ENCODE measurements at places on chromosomes 1 and 21. TPM values are rescaled to one million over a fixed set of nuclear protein-coding genes. Genes with fewer than 3 reads are reported as not detected.

Gene ST6GALNAC5
- polyA plus RNA-seq = 9.2 TPM

Gene ARHGAP30
- 0.50 TPM for polyA plus RNA-seq

Gene RIIAD1
- polyA plus RNA-seq = not detected

Gene ADCY10
- 0.02 TPM for polyA plus RNA-seq

Gene PTCH2
- 0.77 TPM for polyA plus RNA-seq

DNA sequence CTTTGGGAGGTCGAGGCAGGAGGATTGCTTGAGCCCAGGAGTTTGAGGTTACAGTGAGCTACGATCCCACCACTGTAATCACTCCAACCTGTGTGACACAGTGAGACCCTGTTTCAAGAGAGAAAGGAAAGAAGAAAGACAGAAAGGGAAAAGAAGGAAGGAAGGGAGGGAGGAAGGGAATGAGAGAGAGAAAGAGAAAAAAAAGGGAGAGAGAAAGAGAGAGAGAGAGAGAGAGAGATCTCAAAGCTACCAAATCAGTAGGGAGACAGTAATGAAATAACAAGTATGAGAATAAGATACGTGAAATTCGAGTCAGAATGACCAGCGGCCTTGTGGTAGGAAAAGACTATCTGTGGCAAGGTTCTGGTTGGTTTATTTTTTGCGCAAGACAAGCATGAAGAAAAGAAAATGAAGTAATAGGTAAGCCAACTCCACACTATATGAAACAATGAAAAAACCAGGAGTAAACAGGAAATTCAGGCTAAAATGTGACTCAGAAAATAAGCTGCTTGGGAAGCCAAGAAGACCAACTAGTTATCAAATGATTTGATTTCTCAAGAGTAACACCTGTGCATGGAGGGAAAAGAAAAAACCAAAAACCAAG lies 8.9 kb downstream of the MTF1 start:
- H3K4me1 ChIP-seq = no peaks in the 10 kb centered on the region
- H3K27ac ChIP-seq = no peak overlapping the region
- no peak overlapping the region for H3K4me3 ChIP-seq
- peaks cover 3% of the 10 kb centered on the region for H3K36me3 ChIP-seq

DNA sequence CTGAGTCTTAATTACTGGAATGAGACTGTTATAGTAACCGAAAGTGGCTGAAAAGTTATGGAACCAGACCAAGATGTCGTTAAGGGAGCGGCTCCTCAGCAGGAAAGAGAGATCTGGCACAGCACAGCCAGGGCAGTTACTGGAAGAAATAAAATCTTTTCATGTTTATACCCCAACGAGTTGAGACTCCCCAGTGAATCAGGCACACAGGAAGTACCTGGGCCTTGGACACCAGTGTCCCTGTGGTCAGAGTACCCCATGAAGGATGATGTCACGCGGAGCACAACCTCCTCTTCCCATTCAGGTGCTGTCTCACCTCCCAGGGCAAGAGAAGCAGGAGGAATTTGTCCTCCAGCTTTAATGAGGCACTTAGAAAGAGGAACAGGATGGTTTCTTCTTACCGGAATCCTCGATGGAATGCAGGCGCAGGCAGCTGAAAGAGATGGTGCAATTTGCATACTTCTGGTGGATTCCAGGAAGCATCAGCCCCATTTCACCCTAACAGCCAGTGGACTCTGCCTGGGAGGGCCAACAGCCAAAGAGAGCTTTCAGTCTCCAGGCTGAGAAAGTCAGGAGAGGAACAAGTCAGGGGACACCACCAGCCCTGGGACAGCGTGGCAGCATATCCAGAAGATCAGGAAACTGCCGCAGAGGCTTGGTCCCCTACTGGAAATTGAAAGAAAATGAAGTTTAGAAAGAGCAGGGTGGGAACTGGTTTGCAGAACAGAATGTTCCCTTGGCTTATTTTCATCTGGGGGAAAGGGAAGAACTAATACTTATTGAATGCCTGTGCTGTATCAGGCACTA lies 35.9 kb upstream of the CTTNBP2NL start:
- H3K36me3 ChIP-seq = no peaks in the 10 kb centered on the region
- no peaks in the 10 kb centered on the region for H3K4me1 ChIP-seq
- DNase-seq = no peak
- no peak overlapping the region for H3K27ac ChIP-seq
- H3K27me3 ChIP-seq = no peaks in the 10 kb centered on the region

DNA sequence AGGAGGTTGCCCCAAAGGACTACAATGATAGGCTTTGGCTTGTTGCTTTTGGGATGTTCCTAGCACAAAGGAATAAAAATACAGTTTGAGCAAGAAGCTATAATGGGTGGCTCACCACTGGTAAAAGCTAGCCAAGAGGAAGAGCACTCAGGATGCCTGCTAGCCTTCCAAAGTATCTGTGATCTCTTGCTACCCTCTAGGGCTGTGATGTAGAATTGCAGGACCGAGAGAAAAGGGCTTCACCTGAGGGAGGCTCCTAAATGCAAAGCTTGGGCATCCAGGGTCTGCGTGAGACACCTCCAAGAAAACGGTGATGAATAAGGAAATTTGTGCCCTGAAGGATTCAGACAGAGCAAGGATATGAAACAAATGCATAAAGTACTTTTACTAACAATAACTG lies 17.7 kb downstream of the IVL start:
- H3K4me1 ChIP-seq = no peaks in the 10 kb centered on the region
- H3K27me3 ChIP-seq = no peaks in the 10 kb centered on the region
- no peak overlapping the region for H3K27ac ChIP-seq
- no peak overlapping the region for H3K4me3 ChIP-seq

- no peaks in the 10 kb centered on the region for H3K36me3 ChIP-seq
- no peak overlapping the region for H3K4me3 ChIP-seq
- peaks cover 60% of the 10 kb centered on the region for H3K27me3 ChIP-seq
- no peak overlapping the region for H3K27ac ChIP-seq
These were observed 4.0 kb downstream of the CDKN2C start for GRCh38 chr1:50973875-50974617.

GRCh38 chr1:207654320-207654719 lies 9.4 kb downstream of the CR1L start:
- H3K4me1 ChIP-seq = no peaks in the 10 kb centered on the region
- no peak overlapping the region for H3K27ac ChIP-seq
- H3K4me3 ChIP-seq = no peak overlapping the region
- H3K27me3 ChIP-seq = no peaks in the 10 kb centered on the region
- H3K36me3 ChIP-seq = no peaks in the 10 kb centered on the region

DNA sequence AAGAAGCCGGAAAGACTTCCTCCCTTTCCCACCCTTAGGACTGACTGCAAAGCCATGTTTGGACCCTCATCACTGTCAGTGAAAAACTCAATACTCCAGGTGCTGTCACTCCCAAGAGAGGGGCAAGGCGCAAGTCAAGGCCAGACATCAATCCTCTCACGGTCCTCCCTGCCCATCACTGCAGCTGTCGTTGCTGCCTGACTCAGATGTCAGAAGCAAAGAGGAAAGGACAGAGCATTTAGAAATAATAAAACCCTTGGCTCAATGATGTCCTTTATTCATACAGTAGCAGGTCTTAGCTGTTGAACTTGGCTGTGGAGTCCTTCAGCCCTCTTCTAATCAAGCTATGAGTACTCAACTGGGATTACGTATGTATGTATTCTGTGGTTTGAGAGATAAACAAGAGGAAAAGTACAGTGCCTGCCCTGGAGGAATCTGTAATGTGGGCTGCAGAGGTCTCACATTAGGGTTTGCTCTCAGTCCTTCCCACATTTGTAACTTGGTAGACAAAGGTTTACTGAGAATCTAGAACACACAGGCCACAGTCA lies 13.5 kb downstream of the SUSD4 start:
- H3K36me3 ChIP-seq = no peaks in the 10 kb centered on the region
- H3K4me1 ChIP-seq = no peaks in the 10 kb centered on the region
- H3K4me3 ChIP-seq = no peak overlapping the region
- H3K27me3 ChIP-seq = no peaks in the 10 kb centered on the region
- no peak for DNase-seq

DNA sequence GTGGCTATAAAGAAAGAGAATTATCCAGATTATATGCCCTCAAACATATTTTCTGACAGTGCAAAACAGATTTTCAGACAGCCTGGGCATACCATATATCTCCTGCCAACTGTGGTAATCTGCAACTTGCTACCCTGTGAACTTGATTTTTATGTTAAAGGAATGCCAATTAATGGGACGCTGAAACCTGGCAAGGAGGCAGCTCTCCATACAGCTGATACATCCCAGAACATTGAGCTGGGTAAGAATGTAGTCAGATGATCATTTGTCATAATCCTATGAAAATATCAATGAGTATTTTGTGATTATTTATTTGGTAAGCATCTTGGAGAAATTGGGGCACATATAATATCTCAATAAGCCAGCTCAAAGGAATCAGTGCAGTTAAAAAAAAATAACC lies 124.2 kb downstream of the VPS13D start:
- no peak for DNase-seq
- H3K4me1 ChIP-seq = no peaks in the 10 kb centered on the region
- H3K27me3 ChIP-seq = no peaks in the 10 kb centered on the region
- no peak overlapping the region for H3K27ac ChIP-seq
- H3K4me3 ChIP-seq = no peak overlapping the region

DNA sequence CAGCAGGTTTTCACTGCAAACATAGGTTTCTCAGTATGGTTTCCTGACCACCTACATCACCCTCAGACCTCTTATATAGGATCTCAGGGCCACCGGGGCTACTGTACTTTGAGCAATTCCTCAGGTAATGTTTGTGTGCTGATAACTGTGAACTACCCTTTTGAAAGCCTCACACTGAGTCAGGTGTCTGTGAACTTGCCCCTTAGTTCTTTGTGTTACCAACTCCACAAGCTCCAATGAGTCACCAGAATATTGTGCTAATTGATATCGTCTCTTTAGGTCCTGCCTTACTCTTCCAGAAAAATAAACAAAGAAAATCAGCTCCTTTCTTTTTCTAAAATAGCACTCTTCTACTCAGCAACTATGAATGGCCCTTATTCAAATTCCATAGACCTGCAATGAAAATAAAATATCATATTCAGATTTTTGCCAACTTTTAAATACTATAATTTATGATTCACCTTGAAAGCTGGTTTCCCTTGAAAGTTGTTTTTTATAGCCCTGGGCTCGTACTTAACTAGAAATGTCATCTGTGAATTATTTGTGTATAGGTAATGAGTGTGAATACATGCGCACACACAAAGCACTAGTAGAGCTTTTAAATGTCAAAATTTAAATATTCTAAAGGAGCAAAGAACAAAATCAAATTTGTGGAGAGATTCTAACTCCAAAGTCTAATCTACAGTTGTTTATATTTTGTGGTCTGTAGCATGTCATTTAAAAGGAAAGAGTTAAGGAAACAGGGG lies 88.1 kb upstream of the WARS2 start:
- H3K4me1 ChIP-seq = peaks cover 4% of the 10 kb centered on the region
- DNase-seq = no peak
- no peaks in the 10 kb centered on the region for H3K27me3 ChIP-seq
- no peak overlapping the region for H3K4me3 ChIP-seq

- no peaks in the 10 kb centered on the region for H3K27me3 ChIP-seq
- H3K4me3 ChIP-seq = no peak overlapping the region
- H3K27ac ChIP-seq = no peak overlapping the region
- no peak for DNase-seq
- H3K36me3 ChIP-seq = no peaks in the 10 kb centered on the region
These were observed 30.5 kb upstream of the ACOT11 start for GRCh38 chr1:54517496-54517895.

GRCh38 chr1:226823643-226824042 lies 46.8 kb upstream of the PSEN2 start:
- DNase-seq = no peak
- H3K4me3 ChIP-seq = no peak overlapping the region
- no peaks in the 10 kb centered on the region for H3K4me1 ChIP-seq
- no peaks in the 10 kb centered on the region for H3K27me3 ChIP-seq
- H3K27ac ChIP-seq = no peak overlapping the region

- no peaks in the 10 kb centered on the region for H3K4me1 ChIP-seq
- no peak for DNase-seq
- H3K27ac ChIP-seq = no peak overlapping the region
- H3K36me3 ChIP-seq = no peaks in the 10 kb centered on the region
- no peak overlapping the region for H3K4me3 ChIP-seq
These were observed 1.1 kb upstream of the ANKRD35 start for GRCh38 chr1:145886816-145887215.

DNA sequence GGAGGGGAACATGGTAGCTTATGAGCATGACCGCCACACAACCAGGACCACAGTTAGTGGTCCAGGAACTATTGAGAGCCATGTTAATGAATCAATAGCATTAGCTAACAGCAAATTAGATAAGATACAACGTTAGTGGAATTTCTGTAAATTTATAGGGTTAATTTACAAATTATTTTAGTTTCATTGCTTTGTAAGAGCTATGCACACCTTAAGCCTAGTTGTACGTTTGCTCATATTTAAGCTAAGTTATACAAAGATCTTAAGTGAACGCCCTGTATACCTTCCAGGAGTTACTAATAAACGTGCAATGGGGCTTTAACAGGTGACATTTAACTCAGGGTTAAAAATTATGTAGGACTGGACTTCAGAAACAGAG lies 749 bp downstream of the EXOSC10 start:
- DNase-seq = no peak
- peaks cover 27% of the 10 kb centered on the region for H3K36me3 ChIP-seq
- no peak overlapping the region for H3K27ac ChIP-seq
- peak overlapping the region; percentile 95 for H3K4me3 ChIP-seq
- H3K27me3 ChIP-seq = no peaks in the 10 kb centered on the region

- no peak overlapping the region for H3K27ac ChIP-seq
- no peak overlapping the region for H3K4me3 ChIP-seq
- H3K27me3 ChIP-seq = no peaks in the 10 kb centered on the region
- peaks cover 4% of the 10 kb centered on the region for H3K4me1 ChIP-seq
- DNase-seq = no peak
These were observed 55.7 kb downstream of the CAPZB start for GRCh38 chr1:19429611-19430010.

- H3K4me3 ChIP-seq = no peak overlapping the region
- H3K4me1 ChIP-seq = no peaks in the 10 kb centered on the region
- no peak for DNase-seq
- H3K27ac ChIP-seq = no peak overlapping the region
These were observed 41.1 kb upstream of the KCNQ4 start for GRCh38 chr1:40742363-40743061.

- H3K36me3 ChIP-seq = no peaks in the 10 kb centered on the region
- peak; percentile 44 for DNase-seq
- no peaks in the 10 kb centered on the region for H3K27me3 ChIP-seq
- peak within 1 kb of the TSS; percentile 71 for H3K4me3 ChIP-seq
- peaks cover 6% of the 10 kb centered on the region for H3K4me1 ChIP-seq
These were observed at the start of gene FMO5 for GRCh38 chr1:147225193-147225730. FMO5 (minus strand) TSS chr1:147225339; CDS start chr1:147225029, 310 bp downstream.

DNA sequence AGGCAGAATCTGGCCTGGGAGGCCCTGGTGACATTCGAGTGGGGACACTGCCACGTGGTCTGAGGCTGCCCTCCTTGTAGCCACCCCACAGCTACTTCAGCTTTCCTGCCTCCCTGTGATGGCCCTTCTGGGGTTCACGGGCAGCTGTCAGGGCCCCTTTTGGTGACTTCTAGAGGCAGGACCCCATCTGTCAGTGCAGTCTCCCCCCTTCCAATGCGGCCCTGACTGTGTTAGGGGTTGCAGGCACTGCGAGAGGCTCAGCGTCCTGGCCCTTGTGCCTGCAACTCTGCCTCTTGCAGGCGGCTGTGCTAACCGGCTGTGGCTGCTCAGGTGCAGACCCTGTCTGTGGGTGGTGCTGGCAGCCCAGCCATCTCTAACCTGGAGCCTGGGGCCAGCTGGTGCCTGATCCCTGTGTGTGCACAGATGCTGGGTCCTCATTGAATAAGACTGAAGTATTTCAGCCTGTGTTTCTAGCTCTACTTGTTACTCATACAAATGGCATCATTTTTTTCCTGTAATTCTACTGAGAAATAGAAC lies 62.2 kb downstream of the S100B start:
- no peak overlapping the region for H3K27ac ChIP-seq
- H3K27me3 ChIP-seq = no peaks in the 10 kb centered on the region
- H3K36me3 ChIP-seq = peaks cover 21% of the 10 kb centered on the region
- no peak overlapping the region for H3K4me3 ChIP-seq

GRCh38 chr1:2014741-2015735 lies 4.1 kb upstream of the GABRD start:
- peaks cover 7% of the 10 kb centered on the region for H3K27me3 ChIP-seq
- no peaks in the 10 kb centered on the region for H3K36me3 ChIP-seq
- no peak overlapping the region for H3K4me3 ChIP-seq
- H3K4me1 ChIP-seq = peaks cover 4% of the 10 kb centered on the region
- H3K27ac ChIP-seq = no peak overlapping the region
- no peak for DNase-seq

Data from H1 (cell line).